ENCODE measurements at places on chromosomes 1 and 21.

GRCh38 chr1:85027242-85027983 lies 20.9 kb downstream of the MCOLN3 start:
- DNase-seq: no peak

GRCh38 chr1:223837206-223837605 lies 8.5 kb downstream of the TP53BP2 start:
- DNase-seq: no peak

DNA sequence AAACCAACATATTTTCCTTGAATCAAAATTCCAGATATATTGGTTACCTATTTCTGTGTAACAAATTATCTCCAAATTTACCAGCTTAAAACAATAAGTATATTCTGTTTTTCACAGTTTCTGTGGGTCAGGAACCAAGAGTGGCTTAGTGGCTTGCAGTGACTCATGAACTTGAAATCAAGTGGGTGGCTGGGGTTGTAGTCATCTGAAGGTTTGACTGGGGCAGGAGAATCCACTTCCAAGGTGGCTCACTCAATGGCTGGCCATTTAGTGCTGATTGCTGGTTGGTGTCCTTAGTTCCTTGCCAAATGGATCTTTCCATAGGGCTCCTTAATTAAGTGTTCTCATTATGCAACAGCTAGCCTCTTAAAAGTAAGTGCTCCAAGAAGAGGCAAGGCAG lies 43.8 kb downstream of the ALG14 start:
- DNase-seq: no peak

DNA sequence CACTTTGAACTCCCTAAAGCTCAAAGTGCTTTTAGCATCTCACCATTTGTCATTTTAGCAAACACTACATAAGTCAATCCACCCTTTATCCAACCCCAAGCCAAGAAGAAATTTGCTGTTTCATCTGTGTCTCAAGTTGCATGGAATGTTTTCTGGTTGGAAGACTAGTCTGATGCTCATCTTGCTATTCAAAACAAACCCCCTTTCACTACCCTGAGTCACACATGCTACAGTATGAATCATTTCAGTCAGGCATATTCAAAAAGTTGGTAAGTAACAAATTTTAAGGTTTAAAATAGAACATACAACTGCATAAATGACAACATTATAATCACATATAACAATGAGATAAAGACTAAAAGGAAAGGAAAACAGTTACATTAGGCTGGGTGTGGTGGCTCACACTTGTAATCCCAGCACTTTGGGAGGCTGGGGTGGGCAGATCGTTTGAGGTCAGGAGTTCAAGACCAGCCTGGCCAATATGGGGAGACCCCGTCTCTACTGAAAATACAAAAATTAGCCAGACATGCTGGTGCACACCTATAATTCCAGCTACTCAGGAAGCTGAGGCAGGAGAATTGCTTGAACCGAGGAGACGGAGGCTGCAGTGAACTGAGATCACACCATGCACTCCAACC lies 38.7 kb downstream of the DSTYK start:
- no peak for DNase-seq

GRCh38 chr1:227730630-227731151 lies 4.4 kb downstream of the JMJD4 start:
- no peak for DNase-seq

GRCh38 chr21:15277466-15277865 lies 212.7 kb upstream of the NRIP1 start:
- DNase-seq: no peak

DNA sequence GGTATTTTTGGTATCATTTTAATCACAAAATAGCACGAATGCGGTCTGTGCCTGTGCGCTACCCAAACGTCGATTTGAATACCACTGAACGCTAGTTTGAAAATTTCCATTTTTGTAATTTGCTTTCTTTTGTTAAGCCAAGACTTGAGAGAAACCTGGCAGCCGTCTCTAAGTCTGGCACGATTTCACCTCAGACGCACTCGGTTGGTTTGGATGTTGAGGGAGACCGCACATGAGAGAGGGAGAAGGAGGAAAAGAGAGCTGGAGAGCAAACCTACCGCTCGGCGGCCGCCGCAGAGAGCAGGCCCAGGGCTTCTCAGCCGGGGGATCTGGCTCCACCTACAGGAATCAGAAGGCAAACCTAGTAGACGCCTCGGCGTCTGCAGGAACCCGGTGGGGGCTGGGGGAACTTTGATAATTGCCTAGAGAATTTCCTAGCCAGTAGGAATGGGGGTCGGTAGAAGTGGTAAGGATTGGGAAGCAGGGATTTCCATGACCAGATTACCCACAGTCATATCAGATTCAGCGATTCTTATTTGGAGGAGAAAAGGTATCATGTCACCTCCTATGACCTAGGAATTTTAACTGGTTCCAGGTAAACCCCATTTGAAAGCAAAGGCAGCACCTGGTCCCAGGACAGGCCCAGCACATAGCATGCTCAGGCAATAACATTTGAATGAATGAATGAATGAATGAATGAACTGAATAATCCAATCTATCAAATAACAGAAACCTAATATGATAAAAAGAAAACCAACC lies 83.2 kb downstream of the TM2D1 start:
- peak; percentile 8 for DNase-seq

- DNase-seq: no peak
These were observed 58.1 kb upstream of the ANGPTL1 start for GRCh38 chr1:178928976-178929375.

DNA sequence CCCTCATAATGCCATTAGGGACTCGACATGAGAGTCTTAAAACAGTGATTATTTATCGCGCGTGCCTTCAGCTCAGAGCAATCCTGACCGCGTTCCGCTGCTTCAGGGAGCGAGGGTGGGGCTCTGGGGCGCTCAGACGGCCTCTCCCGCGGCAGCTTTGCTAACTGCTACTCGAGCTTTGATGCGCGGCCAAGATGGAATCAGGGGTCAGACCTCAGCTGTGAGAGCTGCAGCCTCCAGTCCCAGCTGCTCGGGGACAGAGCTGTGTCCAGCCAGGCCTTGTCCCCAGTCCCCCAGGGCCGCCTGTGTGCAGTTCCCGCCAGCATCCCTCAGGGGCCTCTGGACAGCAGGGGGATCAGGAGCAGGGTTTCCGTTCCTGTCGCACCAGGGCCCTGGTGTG lies 104.6 kb upstream of the TTC34 start:
- DNase-seq: no peak

DNA sequence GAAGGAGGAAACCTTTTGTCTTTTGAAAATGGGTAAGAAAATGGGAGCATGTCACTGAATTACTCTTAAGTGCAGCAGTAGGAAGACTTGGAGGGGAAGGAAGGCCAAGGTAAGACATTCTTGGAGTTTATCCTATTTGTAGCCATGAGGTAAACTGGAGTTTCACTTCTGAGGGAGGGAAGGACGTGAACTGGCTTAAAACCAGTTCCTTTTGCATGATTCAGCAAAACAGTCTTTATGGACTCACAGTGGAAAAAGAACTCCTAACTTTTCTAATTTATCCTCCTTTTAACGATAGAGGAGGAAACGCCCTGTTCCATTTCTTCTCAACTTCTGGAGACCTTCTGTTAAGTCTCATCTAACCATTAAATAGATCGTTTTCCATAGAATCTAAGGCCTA lies 2.5 kb downstream of the PRDX6 start:
- DNase-seq: no peak

DNA sequence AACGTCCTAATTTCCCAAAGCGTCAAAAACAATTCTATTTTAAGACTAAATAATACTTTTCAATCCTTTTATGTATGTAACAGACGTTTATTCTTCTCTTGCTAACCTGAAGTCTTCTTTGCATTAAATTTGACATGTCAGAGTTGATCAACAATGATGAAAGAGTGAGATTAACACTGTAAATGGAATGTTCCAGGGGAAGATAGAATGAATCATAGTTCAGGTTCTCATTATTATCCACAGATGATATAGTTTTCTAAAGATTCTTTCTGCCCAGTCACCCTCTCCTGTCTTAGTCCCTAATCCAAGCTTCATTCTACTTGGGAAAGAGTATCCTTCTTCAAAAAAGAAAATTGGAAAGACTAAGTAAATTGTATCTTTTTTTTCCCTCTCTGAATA lies 38.9 kb downstream of the SDCCAG8 start:
- no peak for DNase-seq

DNA sequence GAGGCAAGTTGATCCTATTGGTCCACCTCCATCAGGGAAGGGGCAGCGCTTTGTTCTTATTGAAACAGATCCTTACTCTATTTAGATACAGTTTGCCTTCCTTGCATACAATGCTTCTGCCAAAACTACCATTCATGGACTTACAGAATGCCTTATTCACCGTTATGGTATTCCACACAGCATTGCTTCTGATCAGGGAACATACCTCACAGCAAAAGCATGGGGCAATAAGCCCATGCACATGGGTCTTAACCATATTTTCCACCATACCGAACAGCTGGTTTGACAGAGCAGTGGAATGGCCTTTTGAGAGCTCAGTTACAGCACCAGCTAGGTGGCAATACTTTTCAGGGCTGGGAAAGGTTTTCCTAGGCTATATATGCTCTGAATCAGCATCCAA lies 544.8 kb upstream of the ADGRL4 start:
- no peak for DNase-seq

DNA sequence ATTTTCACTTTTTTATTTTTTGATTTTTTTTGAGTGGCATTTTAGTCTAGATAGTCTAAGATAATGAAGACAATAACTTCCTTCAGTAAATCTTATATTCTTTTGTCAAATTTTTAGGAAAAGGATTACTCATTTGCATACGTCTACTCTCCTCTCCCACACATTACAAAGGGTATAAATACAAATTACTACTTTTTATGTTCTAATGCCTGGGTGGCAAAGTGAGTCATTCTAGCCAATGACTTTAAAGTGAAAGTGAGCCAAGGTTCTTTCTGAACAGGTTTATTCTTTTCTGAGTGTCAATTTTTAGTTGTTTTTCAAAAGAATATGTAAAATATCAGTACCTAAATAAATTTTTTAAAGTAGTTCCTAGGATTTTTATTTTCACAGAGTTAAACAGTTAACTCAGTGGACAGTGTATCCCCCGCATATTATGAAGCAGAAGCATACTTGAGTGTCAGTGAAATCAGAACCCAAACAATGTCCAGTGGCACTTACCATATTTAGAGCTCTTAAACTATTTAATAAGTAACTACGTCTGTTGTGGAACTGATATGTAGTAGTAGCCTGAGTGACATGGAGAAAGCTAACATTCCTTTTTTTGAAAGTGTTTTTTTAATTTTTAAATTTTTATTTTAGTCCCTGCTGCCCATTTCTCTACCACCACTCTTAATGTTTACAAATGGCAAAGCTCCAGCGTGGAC lies 141.7 kb downstream of the PHTF1 start:
- no peak for DNase-seq

DNA sequence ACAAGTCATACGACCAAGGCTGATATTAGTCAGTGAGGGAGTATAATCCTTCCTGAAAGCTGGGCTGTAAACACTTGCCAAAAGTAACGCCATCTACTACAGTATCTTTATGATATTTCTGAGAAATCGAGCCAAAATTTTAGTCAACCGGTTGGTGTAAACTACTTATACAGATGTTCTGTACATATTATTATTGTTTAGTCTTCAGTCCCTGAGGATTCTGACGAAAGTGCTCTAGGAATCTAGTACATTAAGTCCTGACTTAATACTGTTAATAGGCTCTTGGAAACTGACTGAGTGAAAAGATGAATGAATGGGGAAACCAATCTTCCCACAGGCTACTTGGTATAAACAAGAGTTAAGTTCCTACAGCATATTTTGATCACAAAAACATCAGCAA lies 274.3 kb downstream of the USP25 start:
- no peak for DNase-seq

DNA sequence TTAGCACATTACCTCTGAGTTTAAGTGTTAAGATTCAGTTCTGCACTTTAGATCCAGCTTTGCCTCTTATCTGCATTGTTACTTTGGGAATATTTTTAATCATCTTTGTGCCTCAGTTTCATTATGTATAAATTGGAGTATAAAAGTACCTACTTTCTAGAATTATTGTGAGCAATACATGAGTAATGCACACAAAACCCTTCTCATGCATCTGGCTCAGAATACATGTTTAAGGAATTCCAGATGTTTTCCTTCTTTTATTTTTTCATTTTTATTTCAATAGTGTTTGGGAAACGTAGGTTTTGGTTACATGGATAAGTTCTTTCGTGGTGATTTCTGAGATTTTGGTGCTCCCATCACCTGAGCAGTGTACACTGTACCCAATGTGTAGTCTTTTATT lies 14.2 kb downstream of the C8A start:
- no peak for DNase-seq

DNA sequence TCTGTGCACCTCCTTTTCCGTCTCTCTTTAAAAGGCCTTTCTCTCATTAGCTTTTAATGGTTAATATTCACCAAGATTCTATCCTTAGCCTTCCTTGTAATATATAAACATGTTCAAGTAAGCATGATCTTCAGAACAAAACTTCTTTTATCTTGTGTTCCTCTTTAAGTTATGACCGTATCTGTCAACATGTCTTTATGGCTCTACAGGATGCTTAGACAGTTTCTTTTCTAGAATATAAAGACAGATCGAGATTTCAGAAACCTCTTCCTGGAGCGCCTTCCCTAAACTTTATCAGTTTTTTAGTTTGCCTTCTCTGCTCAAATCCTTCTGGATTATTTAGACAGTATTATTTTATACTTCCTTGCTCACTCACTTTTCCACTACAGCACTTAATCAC lies 7.2 kb downstream of the RO60 start:
- DNase-seq: no peak

GRCh38 chr1:184972315-184973055 lies 1.8 kb downstream of the NIBAN1 start:
- no peak for DNase-seq

DNA sequence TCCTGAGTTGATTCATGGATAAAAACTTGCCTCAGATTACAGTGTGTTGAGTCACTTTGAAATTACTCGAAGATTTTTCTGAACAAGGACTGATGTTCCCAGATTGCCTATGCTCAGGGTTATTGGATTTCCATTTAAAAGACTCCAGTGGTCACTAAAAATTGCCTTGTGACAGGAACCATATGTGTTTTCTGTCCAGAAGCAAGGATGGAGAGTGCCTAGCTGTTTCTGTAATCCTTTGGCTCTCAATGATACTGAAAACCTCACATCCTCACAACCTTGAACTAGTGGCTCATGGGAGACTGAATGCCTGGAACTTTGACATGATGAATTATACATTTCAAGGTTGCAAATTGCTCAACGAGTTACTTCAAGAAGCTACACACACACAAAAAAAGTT lies 1271.8 kb downstream of the BRINP3 start:
- no peak for DNase-seq

DNA sequence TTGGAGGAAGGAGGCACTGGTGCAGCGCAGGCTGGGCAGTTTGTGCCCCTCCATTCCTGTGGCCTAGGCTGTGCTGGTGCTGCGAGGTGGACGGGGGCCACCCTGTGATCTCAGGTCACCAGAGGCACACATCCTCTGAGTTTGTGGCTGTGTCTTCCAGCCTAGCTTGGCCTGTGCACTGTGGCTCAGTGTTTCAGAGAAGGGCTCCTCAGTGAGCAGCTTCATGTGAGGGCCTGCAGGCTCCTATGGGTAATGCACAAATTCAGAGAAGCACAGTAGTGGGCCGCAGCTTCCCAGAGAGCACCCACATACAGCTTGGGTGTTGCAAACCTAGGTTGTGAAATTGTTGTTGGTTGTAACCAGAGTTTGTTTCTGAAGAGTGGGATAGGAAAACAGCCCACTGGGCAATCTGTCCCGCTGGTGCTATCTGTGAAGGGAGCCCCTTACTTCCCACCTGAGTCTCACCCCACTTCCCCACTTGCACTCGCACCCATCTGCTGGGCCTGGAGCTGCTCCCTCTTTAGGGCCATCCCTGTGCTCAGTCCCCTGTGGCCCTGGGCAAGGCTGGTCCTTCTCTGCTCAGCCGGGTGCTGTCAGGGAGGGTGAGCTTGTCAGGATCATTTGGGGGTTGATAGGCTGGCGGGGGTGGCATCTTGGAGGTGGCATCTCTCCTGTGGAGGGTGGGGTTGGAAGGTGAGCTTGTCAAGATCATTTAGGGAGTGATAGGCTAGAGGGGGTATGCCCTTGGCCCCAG lies 30.2 kb downstream of the SNAP47 start:
- DNase-seq: no peak

All from stimulated activated naive CD4-positive, alpha-beta T cell treated with Interleukin-2 at 50 U/mL for 16 hours (primary cell).